Fibroblast of skin of left biceps (primary cell): ENCODE measurements at places on chromosomes 4 and X.

DNA sequence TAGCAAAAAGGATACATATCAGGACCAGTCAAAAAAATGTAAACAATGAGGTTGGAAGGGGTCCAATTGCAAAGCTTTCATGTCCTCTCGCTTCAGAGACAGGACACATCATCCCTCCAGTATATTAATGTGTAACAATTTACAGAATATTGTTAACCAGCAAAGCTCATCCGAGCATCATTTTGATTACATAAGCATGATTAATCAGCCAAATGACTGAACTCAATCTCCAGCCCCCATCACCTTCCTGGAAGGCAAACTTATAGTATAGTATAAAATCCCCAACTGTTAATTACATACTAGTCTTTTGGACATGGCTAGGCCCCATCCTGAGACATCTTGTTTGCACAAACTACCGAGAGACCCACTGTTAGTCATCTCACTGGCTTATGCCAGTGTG, 77.6 kb upstream of the TRAM1L1 start:
- no peak for DNase-seq

- no peak for DNase-seq
These were observed 9.5 kb downstream of the RGS12 start for GRCh38 chr4:3302173-3302785.

DNA sequence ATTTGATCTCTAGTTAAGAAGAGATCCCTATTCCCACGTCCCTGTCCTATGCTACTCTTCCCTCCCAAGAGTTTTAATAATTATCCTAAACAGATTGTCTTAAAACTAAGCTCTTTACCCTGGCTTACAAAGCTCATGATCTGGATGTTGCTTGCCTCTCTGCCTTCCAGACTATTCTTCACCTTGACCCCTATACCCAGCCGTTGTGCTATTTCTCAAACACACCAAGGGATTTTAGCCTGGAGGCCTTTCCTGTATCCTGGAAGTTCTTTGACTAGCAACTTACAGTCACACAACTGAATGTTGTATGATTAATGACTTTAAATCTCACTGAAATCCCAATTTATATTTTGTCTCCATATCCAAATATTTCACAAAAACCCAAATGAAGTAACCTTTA, 314.9 kb downstream of the ADGRL3 start:
- no peak for DNase-seq

DNA sequence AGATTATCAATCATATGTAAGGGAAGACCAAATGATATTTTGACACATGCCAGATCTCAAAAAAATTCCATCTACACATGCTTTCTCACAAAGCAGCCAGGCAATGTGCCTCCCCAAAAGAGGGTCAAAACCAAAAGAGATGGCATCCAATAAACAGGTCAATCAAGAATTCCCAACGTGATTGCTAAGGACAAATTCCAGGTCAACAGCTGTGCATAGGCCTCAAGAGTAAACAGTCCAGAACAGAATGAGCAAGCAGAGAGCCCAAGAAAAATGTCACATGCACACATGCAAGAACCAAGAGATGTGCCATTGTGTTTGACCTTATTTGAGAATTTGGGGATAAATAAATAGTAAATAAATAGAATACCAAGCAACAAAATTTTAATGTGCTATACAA, 136.7 kb downstream of the APBB2 start:
- DNase-seq: no peak

- DNase-seq: no peak
These were observed 34.7 kb downstream of the FGF2 start for GRCh38 chr4:122861172-122861943.

- DNase-seq: no peak
These were observed 33.5 kb upstream of the ELF2 start for GRCh38 chr4:139210486-139210885.

- DNase-seq: no peak
These were observed 47.8 kb upstream of the DDX53 start for GRCh38 chrX:22952010-22952409.

GRCh38 chrX:48083212-48083611, 11.8 kb upstream of the ZNF630 start:
- no peak for DNase-seq

DNA sequence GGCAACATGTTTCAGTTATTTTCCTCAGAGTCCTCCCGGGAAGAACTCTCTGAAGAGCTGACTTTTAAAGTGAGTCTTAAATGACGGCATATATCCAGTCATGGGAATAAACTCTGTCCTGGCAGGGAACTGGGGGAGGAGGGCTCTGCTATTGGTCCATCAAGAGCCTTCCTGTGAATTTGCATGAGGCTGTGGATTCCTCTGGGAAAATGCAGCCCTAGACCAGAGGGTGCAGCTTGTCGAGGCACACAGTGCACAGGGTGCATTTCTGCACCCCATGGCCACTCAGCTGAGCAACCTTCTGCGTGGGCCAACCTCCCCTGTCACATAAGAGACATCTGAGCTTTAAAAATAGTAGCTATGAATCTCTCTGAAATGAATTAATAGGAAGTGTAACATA, 360.0 kb downstream of the GALNTL6 start:
- DNase-seq: no peak

DNA sequence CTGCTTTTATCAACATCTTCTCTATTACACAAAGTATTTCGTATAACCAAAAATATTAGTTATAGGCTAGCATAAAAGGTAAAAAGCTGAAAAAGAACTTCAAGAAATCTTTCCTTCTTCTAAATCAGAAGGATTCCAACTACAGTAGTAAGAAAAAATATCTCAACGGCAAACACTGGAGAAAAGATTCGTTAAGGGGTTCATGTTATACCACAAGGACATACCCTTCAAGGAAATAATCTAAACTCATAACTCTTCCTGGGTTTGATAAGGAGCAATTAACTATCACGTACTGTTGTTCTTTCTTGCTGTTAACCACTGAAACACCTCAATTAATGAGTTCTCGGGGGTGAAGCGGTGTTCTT, 1.5 kb downstream of the SMIM14 start:
- no peak for DNase-seq

GRCh38 chr4:15653864-15654592, 1.1 kb downstream of the FBXL5 start:
- DNase-seq: no peak

DNA sequence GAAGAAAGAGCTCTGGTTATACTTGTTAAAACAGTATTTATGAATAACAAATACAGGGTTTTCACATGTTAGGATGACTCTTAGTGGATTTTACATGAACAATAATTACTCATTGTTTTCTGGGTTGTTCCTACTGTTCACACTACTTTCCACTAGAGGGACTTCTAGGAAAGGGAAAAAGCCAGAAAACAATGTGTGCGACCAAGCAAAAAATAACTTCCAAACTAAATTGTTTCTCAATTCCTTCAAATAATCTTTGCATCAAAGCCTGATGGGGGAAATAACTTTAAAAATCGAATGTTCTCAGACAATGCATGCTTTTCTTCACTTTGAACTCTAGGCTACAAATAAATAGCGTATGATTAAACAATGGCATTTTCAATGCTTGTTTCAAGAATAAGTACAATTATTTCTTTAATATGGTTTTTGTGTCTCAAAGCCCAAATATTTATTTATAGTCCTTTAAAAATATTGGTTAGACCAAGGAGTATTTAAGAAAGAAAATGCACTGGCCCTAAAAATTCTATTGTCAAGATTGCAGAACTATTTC, 72.1 kb upstream of the ETNPPL start:
- DNase-seq: no peak

DNA sequence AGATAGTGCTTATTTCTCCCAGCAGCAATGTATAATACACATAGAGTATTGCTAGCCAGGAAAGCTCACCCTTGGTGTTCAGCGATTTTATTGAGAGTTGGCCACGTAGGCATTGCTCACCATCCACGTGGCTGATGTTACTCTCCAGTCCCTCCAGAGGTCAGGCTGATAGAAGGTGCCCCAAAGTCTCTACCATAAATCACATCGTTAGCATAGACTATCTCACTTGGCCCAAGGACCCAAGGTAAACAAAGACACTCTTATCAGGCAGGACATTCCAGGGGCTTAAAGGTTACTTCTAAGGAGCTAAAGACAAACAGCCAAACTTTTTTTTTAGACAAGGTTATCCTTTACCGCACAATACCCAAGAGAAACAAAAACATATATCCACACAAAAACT, 30.3 kb upstream of the RGN start:
- no peak for DNase-seq

DNA sequence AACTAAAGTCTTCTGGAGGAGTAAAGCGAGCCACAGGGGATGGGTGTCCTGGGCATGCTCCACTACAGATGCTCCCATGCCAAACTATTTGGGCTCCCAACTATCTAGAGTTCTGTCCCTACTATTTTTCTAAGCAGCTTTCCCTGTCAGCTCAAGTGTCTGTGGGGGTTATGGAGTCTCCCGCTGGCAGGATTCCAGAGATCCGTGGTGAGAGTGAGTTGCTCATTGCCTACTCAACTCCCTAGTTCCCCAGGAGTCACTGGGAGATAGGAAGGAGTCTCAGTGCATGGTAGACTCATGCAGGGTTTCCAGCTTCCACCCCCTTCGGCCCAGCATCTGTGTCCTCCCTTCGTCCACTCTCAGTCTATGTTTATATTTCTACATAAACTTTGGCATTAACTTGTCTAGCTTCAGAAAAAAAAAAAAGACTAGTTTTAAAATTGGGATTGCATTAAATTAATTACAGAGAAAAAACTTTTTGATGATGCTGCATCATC, 55.1 kb upstream of the INPP4B start:
- no peak for DNase-seq
